ENCODE measurements at places on chromosomes 7 and 10.

DNA sequence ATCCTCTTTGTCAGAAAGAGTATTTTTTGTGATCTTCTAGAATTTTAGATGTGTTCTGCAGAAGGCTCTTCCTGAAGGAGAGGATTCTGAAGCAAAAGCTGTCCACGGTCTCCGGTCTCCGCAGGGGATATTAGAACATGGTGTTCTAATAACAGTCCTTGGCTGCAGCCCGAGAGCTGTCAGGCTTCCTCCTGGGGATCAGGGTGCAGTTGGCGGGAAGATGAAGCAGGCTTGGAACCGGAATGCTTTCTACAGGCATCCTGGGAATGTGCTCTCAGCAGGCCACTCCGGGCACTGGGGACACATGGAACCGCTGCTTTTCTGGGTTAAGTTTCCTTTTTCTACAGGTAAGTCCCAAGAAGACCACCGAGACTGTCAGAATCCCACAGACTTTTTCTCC lies 118.6 kb upstream of the PARD3 start:
- DNase-seq = no peak

- DNase-seq = no peak
Measured at GRCh38 chr7:3301831-3302618, 973 bp downstream of the SDK1 start.

- DNase-seq = no peak
Measured at GRCh38 chr10:126034586-126034985, 138.2 kb downstream of the FANK1 start.

- DNase-seq = no peak
Measured at GRCh38 chr10:122445469-122445868, 9.0 kb upstream of the ARMS2 start.

DNA sequence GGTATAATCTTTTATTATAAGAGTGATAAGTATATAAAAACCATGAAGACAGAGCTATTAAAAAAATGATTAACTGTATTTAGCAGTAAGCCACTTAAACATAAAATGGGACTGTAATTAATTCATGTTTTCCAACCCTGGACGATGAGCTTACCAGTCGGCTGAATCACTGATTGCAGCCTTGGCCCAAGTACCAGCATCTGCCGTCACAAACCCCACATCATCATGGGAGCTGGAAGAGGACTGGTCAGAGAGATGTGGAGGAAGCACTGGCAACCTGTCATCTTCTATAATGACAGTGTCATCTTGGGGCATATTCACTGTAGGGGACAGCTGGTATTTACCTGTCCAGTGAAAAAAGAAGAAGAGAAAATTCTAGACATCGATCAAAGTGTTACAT lies 473.6 kb downstream of the PARD3 start:
- DNase-seq = no peak

- no peak for DNase-seq
Measured at GRCh38 chr10:130709415-130709814, 573.2 kb downstream of the GLRX3 start.

- DNase-seq = no peak
Measured at GRCh38 chr10:98272656-98273055, 4.7 kb upstream of the LOXL4 start.

DNA sequence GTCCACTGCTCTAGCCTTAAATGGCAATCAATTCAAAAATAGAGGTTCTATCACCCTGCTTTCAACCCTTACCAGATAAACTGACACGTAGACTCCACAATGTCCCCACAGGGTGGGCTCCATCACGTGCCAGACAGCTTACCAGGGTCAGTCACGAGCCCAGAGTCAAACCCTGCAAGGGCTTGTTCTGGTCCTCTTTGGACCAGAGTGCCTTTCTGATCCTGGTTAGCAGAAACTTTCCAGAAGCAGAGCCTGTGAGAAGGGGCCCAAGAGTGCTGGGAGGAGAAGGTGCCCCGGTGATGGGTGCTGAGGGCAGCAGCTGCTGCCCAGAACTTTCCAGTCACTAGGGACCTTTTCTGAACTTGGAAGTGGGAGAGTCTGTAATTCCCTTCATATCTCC lies 354 bp upstream of the GIMAP5 start:
- no peak for DNase-seq

DNA sequence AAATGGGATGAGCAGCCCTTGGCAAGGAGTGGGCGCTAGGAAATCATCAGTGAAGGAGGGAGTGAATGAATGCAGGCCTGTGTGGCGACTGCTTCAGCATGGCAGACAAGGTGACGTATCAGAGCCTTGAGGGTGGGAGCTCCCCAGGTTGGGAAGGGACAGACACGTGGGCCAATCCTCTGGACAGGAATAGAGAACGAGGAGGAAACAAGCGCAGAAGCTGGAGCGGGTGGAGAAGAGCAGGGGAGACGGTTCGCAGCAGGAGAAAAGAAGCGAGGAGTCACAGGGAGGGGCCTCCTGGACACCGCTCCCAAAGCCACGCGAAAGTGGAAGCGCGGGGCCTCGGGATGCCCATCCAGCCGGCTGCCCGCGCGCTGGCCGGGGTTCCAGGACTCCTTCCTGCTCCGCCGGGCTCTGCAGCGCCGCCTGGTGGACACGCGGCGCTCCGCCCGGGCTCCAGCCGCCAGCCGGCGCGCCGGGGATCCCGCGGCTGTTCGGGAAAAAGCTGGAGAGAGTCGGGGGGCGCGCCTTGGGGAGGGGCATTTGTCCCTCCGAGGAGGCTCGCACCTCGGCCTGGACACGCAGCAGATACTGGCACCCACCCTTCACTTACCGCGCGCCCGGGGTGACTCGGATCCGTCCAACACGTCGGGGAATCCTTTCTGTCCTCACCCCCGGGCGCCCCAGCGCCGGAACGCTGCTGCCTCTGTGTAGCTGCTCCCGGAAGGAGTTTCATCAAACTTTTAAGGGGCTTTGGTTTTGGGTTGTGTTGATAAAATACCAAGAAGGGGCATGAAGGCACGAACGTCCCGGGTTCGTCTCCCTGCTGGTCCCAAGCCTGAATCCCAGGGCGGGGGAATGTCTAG lies 6.3 kb downstream of the ZNF503 start:
- DNase-seq = no peak

DNA sequence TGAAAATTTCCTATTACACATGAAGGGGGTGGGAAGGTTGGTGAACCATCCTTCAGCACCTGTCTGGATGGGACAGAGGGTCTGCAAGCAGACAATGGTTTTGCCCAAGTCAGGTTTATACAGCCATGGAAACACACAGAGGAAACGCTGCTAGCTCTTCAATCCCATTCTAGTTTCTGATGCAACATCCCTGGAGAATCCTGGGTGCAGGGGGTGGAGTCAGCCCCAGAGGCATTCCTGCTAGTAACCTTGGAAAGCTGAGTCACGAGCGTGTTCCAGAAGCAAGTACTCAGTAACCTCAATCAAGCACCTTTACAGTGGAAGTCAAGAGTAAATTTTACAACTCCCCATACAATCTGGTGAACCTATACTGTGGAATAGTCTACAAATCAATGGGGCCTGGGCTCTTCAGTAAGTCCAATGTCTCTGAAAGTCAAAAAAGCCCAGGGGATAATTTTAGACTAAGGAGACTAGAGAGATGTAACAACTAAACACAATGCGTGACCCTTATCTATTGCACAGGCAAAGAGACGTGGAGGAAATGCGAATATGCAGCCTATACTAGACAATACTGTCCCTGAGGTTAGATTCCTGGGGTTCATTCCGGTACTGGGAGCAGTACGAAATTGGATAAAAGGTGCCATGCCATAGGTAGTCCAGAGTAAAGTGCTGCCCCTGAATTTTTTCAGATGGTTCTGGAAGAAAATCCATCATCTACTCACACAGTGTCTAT lies 95.4 kb downstream of the ZRANB1 start:
- no peak for DNase-seq

DNA sequence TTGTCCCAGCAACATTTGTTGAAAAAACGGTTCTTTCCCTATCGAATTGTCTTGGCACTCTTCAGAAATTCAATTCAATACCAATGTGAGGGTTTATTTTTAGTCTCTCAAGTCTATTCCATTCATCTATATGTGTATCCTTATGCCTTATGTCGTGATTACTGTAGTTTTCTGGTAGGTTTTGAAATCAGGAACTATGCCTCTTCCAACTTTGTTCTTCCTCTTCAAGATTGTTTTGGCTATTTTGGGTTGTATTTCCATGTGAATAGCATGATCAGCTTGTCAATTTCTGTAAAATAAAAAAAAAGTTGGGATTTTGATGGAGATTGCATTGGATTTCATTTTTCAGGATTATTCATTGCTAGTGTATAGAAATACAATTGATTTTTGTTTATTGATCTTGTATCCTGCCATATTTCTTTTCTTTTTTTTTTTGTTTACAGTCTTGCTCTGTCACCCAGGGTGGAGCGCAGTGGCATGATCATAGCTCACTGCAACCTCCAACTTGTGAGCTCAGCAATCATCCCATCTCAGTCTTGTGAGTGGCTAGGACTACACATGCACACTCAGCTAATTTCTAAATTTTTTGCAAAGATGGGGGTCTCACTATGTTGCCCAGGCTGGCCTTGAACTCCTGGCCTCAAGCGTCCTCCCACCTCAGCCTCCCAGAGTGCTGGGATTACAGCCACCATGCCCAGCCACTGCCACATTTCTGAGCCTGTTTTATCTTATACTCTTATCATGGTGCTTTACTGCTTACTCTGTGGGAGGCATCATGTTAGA lies 46.2 kb upstream of the MKLN1 start:
- no peak for DNase-seq

GRCh38 chr10:27223964-27224363 lies 16.6 kb downstream of the ACBD5 start:
- peak; percentile 71 for DNase-seq

GRCh38 chr7:123655614-123656013 lies at the start of gene LMOD2:
LMOD2 (plus strand) TSS chr7:123655866; CDS start chr7:123655964, 98 bp downstream.
- no peak for DNase-seq
